Activated naive CD4-positive, alpha-beta T cell (primary cell): ENCODE measurements at places on chromosomes 2 and 18.

DNA sequence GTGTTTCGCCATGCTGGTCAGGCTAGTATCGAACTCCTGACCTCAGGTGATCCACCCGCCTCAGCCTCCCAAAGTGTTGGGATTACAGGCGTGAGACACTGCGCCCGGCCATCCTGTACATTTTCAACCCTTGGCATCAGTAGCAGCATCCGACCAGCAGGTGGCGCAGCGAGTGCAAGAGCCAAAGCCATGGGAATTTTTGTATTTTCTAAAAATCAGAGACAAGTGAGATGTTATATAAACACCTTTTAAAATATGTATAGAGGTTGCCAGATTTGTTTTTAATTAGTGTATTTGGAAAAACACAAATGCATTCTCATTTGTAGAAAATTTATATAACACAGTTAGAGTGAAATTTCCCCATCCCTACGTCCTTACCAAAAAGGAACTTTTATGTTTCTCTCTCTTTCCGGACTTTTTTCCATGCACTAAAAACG is 36.8 kb downstream of the MOGAT1 start:
- peak; percentile 71 for DNase-seq

DNA sequence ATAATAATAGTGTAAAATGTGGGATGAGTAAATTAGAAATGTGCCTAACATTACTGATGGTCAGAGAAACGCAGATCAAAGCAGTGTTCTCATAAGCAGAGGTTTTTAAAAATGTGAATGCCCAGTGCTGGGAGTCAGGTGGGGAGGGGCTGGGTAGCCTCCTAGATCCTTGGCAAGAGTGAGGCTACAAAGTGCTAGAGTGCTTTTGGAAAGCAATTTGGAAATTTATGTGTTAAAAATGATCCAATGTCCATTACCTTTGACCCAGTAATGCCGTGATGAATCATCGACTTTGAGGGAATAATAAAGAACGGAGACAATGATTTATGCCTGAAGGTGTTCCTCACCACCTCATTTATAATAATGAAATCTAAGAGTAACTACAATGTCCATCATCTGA is 44.9 kb upstream of the TWIST2 start:
- DNase-seq: no peak

GRCh38 chr18:52484977-52485376 is 145.0 kb downstream of the DCC start:
- no peak for DNase-seq

- DNase-seq: no peak
Observed at GRCh38 chr2:221518201-221518934, 53.7 kb downstream of the EPHA4 start.

GRCh38 chr2:15674637-15675455 is 83.2 kb downstream of the DDX1 start:
- no peak for DNase-seq

GRCh38 chr2:2230433-2230817 is 100.7 kb downstream of the MYT1L start:
- no peak for DNase-seq

DNA sequence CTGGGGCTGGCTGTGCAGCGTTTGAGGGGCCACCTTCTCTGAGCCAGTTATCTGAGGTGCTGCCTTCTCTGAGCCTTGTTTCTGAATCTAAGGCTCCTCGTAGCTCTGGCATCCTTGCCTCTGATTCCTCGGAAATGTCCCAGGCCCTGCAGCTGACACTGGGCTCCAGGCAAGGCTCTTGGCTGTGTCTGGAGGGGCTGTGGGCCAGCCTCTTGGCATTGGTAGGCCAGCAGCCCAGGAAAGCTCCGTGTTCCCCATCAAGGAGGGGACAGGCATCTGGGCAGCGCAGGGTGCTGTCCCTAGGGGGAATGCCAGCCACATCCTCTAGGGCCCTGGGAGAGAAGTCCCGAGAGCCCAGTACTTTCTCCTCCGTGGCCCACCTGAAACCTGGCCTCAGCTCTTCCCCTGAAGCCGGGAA is 40.7 kb upstream of the TAF1B start:
- no peak for DNase-seq

- peak; percentile 24 for DNase-seq
Observed at GRCh38 chr2:172101821-172102390, 794 bp downstream of the DLX2 start.

GRCh38 chr2:190103144-190103543 is 40.6 kb upstream of the MSTN start:
- no peak for DNase-seq

DNA sequence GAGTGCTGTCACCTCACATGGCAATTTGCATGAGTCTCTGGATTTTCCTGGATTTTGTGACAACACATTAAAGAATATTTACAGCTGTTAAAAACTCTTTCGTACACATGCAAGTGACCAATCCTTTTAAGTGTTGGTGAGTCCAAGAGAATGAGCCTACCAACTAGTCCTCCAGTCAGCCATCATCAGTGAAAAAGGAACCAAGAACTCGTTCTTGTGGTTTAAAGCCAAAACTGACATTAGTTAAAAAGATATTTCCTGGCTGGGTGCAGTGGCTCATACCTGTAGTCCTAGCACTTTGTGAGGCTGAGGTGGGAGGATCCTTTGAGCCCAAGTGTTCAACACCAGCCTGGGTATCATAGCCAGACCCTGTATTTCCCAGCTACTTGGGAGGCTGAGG is 215.4 kb upstream of the ITGA4 start:
- no peak for DNase-seq

GRCh38 chr18:35707674-35708073 is 126.1 kb downstream of the GALNT1 start:
- DNase-seq: no peak
